ENCODE measurements at places on chromosomes 13 and 19.

DNA sequence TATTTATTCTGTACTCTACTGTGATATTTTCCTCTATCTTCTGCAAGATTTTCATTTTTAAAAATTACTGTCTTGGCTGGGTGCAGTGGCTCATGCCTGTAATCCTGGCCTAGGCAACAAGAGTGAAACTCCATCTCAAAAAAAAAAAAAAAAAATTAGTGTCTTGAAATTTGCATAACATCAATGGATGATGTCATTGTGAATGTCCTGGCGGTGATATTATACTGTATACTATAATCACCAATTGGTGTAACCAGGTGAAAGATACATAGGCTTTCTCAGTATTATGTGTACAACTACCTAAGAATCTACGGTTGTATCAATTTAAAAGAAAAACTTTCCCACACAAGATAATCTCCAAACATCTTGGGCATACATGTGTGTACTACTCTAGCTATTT, 15.2 kb downstream of the ZNF331 start:
- DNase-seq: no peak

- no peak for DNase-seq
These were observed 54.1 kb downstream of the TSSK6 start for GRCh38 chr19:19461306-19461670.

DNA sequence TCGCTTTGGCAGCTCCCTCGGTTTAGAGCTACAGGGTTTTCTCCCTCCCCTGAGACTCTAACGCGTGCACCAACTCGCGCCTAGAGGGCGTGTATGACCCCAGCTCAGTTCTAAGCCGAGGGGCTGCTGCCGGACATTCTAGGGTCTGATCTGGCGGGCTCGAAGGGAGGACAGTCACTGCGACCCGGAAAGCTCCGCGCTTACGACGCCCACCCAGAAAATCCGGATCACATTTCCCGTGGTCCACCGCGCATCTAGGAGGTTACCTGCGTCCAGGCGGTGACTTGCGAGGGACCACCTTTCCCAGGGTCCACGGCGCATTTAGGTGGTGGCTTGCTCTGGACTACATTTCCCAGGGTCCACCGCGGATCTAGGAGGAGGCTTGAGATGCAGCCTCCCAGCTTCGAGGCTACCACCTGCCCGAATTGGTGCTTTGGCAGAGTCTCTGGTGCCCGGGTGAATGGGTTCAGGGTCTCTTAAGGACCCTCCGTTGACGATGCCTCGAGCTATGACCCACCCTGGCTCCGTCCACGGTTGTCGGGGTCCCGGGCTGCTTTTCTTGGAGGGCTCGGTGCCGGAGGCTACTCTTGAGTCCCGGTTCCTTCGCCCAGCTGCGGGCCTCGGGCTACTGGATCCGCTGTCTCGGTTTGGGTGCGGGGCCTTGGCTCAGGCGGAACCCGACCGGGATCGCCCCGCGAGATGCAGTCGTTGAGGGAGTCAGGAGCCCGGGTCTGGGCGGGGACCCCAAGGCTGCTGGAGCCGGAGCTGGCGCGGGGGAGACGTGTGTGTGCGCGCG, 30.5 kb downstream of the ZNF146 start:
- no peak for DNase-seq

DNA sequence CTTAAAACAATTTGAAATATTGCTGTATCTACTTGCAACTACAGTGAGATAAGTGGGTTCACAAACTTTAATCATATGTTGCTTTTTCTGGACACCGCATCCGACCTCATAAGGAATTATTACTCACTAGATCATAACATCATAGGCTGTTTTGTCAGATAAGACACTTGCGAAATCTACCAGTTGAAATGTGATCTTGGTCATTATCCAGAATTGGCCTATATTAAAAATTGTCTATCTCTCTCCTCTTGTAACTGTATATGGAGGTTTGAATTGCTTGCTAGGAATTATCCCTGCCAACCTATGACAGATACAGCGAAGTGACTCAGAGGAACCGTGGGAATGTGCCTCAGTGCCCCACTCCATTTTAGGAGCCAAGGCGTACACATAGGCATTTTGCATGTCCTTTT, 117.0 kb upstream of the POSTN start:
- no peak for DNase-seq

DNA sequence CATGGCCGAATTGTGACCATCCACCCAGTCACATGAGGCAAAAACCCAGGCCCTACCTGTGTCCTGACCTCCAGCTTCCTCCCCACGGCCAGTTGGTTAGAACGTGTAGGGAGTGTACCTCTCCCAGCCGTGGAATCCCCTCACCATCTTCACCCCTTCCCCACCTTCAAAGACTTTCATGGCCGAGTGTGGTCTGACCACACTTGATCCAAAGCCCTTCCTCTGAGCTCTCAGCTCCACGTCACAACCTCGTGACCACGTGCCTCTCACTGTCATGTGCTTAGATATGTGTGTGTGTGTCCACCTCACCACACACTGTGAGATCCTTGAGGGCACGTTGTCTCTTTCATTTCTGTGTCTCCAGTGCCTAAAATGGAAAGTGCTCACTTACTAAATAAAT, 48.6 kb upstream of the UBE2L5 start:
- peak; percentile 39 for DNase-seq

DNA sequence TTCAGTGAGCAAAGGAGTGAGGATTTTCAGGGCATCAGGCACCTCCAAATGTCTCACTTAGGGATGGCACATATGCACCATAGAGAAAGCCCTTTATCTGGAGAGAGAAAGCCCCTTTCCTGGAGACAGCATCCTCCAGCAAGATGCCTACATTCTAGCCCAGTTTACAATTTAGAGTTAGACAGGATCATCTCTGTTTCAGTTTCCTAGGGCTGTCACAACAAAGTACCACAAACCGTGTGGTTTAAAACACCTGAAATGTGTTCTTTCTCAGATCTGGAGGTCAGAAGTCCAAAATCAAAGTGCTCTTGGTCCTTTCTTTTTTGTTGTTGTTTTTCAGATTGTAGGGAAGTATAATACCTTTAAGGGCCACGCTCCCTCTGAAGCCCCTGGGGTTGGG, 61.8 kb downstream of the MBNL2 start:
- no peak for DNase-seq

DNA sequence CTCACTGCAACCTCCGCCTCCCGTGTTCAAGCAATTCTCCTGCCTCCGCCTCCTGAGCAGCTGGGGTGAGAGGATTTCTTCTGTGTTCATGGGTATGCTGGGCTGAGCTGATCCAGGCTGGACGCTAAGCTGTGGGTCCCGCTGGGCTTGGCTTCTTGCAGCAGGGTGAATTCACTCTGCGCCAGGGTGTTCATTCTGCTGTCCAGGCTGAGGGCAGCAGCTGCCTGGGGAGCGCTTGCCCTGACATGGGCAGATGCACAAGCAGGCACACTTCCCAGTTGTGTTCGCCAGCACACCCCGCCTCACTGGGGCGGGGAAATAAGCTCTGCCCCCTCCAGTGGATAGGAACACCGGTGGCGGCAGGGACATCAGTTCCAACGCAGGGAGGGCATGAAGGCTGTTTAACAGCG, 7.3 kb upstream of the INAFM1 start:
- no peak for DNase-seq

DNA sequence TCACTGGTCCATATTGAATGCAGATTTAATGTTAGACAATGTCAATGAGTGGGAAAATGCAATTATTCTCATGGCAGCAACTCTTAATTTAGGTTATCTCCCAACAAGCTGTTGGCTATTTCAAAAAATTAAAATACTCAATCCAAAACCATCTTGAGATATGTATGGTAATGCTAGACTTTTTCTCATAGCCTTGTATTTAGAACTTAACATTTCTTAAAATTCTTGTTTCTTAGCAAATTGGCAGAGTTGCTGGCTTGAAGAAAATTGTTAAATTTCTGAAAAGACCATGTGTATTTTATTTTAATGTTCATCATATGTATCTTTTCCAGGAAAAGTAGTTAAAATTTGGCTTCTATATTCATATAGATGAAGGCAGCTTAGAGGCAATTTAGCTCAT, 1355.1 kb downstream of the PCDH9 start:
- no peak for DNase-seq

DNA sequence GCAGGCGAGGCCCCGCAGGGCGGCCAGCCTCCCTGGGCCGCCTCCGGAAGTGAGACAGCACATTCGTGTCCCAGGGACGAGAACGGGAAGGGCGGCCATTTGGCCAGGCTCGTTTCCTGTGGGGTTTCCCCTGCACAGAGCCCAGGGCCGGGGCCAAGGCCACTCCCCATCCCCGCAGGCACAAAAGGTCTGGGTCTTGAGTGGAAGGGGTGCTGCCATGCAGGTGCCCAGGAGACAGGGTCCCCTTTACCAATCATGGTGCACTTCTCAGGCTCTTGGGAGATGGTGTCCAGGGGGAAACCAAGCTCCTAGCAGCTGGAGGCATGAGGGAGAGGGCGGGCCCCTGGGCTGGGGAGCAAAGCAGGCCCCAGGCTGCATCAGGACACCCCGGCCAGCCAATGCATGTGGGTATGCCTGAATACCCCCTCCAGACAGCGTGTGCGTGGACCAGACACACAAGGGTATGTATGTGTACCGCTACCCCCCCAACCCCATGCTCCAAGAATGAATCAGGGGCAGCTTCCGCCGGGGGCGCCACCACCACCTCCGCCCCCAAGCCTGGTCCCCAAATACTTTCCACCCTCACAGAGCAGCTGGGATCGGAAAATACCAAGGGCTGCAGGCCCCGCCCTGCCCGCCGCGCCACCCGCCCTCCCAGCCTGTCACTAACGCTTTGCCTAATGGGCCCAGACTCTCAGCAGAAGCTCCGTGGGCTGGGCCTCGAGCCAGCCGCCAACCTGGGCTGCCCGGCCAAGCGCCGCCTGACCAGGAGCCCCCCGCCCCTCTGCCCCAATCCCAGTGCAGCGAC, 37.6 kb upstream of the NANOS3 start:
- peak; percentile 87 for DNase-seq

DNA sequence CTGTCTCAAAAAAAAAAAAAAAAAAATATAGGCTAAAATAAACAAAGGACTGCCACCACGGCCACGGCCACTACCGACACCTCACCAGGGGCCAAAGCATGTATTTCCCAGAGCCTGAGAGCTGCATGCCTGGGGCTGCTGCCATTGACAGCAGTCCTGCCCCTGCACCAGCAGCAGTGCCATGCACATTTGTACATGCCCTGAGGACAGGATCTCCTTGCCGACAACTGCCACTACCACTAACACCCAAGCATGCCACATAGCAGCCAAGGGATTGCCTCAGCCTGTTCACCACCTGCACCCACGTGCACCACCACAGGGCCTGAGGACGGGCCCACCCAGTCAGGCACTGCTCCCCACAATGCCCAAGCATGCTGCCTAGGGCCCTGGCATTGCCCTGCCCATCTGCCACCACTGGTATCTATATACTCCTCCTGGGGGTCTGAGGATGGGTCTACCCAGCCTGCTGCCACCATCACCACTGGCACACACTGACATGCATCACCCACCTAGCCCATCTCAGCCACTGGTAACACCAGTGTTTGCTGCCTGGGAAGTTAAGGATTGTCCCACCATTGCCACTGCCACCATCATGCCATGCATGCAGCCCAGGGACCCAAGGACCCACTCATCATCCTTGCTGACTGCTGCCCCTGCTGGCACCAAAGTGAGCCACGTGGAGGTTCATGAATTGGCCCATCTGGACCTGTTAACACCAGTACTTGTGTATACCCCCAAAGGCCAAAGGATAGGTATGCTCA, 10.6 kb upstream of the NUP62 start:
- DNase-seq: no peak

DNA sequence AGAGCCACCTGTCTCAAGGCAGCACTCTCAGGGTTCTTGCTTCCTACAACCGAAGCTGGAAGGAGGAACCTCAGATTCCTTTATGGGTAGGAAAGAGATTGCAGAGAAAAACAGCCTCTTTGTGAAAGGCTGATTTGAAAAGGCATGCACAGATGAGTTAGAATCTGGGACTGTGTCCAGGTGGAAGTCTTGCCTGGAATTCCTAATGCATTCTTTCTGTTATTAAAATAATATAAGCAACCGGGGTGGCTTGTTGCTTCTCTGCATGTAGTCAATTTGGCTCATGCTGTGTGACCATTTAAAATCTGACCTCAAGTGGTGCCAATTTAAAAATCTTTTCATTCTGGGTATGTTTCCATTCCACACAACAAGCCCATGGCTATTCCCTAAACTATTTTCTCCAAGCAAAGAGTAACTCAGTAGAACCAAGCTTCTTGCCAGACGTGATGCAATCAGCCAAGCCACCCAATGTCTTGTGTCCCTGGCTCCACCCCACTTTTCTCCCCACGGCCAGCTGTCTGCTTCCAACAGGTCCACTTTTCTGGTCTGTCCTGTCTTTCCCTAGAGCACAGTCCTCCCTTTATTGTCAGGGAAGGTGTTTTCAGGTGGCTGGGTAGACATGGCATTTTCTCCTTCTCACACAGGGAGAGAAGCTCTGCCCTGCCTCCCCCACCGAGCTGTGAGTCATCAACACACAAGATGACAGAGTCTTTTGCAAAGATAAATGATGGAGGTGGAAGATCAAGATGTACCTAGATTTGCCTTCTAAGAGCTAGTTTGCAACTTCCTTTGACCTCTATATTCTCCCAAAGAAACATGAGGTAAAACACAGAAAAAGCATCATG, 394.3 kb downstream of the FOXO1 start:
- DNase-seq: peak; percentile 46

- no peak for DNase-seq
These were observed 22.4 kb upstream of the LSM14A start for GRCh38 chr19:34149873-34150272.

- DNase-seq: no peak
These were observed 4.3 kb downstream of the CYP2B6 start for GRCh38 chr19:40995355-40995754.

DNA sequence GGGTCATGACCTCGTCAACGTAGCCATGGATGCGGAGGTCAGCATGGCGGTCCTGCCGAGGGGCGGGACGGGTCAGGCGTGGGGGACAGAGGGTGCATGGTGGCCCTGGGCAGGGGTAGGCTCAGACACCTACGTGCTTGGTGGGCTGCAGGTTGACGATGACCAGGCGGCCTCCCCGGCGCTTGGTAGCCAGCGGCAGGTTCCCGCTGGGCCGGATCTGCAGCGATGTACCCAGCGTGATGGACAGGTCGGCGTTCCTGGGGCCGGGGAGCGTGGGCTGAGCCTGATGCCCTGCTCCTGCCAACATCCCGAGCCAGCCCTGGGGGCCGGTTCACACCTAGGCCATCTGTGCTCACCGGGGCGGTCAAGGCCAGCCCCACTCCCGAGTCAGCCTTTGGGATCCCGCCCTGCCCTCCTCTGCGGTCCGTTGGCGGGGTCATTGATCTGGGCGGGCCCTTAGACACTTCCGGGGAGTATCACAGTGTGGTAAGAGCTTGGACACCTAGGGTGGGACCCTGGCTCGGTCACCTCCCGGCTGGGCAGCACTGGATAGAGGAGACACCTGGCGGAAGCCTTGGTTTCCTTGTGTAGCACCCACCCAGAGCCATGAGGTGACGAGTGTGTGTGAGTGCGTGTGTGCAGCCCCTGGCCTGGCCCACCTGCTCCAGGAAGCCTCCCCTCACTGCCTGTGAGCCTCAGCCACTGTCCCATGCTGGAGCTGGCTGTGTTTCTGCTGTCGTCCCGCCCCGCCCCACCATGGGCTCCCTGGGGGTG, 7.3 kb downstream of the SIRT6 start:
- no peak for DNase-seq

DNA sequence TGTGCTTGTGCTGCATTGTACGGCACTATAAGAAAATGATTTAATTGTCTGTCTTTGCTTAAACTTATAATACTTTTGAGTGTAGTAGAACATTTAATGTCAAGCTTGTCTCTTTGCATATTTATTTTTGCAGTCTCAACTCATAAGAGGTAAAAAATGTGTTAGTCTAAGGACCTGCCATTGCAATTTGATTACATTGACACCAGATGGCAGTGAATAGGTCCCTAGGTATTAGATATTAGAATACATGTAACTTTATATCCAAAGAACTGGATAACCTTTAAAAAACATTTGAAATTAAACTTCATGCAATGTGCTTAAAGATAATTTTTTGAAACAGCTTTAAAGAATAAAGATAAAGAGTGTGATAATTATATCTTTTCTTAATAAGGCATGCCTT, 1421.3 kb downstream of the OLFM4 start:
- no peak for DNase-seq
